ENCODE measurements at places on chromosomes 2 and 18.

GRCh38 chr18:22830511-22830910 lies 102.6 kb upstream of the RBBP8 start:
- DNase-seq: no peak

DNA sequence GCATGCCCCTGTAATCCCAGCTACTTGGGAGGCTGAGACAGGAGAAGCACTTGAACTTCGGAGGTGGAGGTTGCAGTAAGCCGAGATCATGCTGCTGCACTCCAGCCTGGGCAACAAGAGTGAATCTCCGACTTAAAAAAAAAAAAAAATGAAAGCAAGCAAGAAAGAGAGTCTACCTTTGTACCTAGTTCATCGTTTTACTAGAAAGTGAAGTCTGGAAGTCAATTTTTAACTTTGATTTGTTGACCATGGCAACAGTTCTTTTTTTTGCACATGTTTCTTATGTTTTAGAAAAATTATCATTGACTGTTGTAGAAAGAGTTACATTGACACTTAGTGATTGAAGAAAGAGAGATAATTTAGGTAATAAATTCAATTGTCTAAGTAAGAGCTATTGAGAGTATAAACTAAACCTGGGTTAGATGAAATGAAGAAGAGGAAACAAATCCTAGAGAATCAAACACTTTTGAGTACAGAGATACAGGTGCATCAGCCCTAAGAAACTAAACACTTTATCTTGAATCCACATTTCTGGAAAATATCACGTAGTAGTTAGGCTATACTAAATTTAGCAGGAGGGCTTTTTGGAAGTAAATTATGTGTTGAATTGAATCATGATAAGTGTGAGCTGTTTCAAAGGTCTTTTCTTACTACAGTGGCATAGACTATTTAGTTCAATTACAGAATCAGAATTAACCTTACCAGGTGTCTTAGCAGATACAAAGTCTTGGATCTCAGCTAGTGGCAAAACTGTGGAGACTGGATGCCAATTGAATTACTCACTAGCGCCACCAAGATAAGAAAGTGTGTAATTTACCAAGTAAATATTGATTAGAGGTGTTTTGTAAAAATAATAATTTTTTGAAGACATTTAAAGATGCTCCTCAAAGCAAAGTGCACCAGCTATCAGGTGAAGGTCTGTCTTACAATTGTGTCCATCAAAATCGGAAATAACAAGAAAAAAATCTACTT lies 303.4 kb upstream of the NRXN1 start:
- DNase-seq: no peak

DNA sequence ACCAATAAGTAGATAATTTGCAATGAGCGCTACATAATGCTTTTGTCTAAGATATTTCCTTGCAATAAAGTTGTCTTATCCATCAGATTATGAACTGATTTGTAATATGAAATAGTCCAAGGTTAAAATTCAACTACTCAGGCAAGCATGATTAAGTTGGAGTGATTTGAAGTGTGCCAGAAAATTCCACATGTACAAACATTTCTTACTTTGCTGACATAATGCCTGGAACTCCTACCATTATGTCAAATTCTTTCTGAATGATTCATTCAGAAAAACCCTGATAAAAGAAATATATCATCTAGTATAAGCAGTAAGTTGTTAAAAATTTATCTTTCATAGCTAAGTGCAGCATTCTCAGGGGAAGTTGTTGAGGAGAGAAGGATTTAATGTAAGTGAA lies 87.3 kb downstream of the CBLN2 start:
- no peak for DNase-seq

- DNase-seq: no peak
Observed at GRCh38 chr2:74414881-74415761, 6.3 kb downstream of the C2orf81 start.

GRCh38 chr2:216920143-216920876 lies 60.4 kb upstream of the TNP1 start:
- DNase-seq: no peak

- no peak for DNase-seq
Observed at GRCh38 chr2:85737481-85737880, 16.3 kb upstream of the ATOH8 start.

- no peak for DNase-seq
Observed at GRCh38 chr18:29184654-29185053, 1007.7 kb upstream of the CDH2 start.

GRCh38 chr2:28606986-28607441 lies 111.2 kb downstream of the PLB1 start:
- no peak for DNase-seq

GRCh38 chr2:127411653-127412369 lies 6.4 kb upstream of the PROC start:
- no peak for DNase-seq

GRCh38 chr2:57296795-57297517 lies 749.6 kb upstream of the VRK2 start:
- no peak for DNase-seq

- no peak for DNase-seq
Observed at GRCh38 chr2:36530983-36531354, 67.0 kb downstream of the FEZ2 start.

DNA sequence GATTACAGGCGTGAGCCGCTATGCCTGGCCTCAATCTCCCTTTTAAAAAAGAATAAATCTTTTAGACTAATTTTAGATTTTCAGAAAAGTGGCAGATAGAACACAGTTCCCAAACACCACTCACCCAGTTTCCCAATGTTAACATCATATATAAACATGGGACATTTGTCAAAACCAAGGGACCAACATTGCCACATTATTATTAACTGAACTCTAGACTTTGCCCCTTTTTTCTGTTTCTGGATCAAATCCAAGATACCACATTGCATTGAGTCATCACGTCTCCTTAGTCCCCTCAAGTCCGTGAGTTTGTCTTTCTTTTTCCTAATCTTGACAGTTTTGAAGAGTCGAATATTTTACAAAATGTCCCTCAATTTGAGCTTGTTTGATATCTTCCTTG lies 2.4 kb downstream of the C2orf42 start:
- DNase-seq: no peak

GRCh38 chr18:54296062-54296461 lies 26.7 kb downstream of the POLI start:
- no peak for DNase-seq

GRCh38 chr2:108325756-108326155 lies 37.1 kb downstream of the SULT1C2 start:
- no peak for DNase-seq

GRCh38 chr2:50343150-50343830 lies 688.6 kb downstream of the NRXN1 start:
- no peak for DNase-seq

GRCh38 chr2:96891591-96892333 lies 21.9 kb upstream of the SEMA4C start:
- DNase-seq: no peak

GRCh38 chr2:73339201-73339600 lies 45.9 kb upstream of the EGR4 start:
- no peak for DNase-seq

- DNase-seq: no peak
Observed at GRCh38 chr2:204487447-204488229, 57.6 kb upstream of the PARD3B start.

DNA sequence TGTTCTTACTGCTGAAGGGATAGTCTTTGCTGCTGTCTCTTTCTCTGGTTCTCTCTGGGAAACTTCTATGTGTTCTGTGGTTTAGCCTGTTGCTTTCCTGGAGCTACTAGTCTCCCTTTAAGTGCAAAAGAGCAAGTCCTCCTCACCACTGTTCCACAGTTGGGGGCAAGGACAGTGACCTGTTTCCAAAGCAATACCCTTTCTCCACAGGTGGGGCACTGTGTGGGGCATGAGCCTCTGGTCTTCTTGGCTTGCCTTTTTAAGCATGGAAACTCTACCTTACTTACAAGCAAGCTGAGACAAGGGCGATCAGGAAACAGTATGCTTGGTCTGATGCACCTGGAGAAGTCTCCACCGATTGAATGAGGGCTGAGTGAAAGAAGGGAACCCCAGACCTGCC lies 156.7 kb downstream of the CPS1 start:
- DNase-seq: no peak

DNA sequence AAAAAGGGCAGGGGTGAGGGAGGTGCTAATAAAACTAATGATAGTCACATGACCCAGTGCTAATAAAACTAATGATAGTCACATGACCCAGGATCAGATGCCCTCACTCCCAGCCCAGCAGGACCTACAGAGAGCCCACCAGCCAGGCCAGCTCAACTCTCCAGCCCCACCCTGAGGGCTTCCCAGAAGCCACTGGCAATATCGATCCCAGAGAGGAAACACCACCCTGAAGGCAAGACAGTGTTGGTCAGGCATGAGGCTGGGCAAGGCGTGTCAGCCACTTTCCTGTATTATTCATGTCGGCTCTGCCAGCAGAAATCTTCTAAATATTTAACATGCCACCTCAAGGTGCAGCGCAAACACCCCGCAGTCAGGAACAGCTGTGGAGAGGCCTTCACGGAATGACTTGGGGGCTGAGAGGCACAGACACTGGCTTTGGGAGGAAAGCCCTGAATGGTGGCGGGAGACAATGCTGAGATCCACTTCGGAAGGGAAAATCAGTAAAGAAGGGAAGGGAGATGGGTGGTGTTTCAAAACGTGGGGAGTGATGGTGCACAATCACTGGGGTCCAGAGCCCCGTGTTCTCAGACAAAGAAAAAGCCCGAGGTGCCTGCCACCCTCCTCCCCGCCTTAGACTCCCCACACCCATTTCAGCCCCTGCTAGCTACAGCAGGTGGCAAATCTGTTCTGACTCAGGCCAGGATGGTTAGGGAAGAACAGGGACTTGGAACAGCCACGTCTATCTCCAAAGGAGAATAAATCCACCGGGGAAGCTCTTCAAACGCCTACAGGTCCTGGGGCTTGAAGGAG lies 1.4 kb downstream of the REEP1 start:
- no peak for DNase-seq

GRCh38 chr2:203637471-203638167 lies 68.8 kb upstream of the CD28 start:
- DNase-seq: no peak

DNA sequence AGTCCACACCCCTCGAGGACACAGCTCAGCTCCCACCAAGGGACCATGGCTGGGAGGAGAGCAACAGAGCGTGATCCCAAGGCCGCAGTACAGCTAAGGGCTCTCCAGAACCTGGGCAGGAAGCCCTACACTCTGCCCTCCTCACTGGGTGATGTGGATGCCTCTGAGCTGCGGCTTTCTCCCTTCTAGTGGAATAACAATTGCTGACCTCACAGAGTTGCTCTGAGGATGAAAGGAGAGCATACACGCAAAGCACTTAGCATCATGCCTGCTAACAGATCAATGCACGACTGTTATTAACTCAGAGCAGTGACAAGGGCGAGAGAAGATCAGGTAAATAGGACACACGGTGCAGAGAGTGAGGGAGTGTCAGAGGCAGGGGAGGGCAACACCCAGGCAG lies 74.2 kb downstream of the ZFP36L2 start:
- no peak for DNase-seq

GRCh38 chr2:138030459-138030858 lies 66.2 kb downstream of the HNMT start:
- DNase-seq: peak; percentile 14

DNA sequence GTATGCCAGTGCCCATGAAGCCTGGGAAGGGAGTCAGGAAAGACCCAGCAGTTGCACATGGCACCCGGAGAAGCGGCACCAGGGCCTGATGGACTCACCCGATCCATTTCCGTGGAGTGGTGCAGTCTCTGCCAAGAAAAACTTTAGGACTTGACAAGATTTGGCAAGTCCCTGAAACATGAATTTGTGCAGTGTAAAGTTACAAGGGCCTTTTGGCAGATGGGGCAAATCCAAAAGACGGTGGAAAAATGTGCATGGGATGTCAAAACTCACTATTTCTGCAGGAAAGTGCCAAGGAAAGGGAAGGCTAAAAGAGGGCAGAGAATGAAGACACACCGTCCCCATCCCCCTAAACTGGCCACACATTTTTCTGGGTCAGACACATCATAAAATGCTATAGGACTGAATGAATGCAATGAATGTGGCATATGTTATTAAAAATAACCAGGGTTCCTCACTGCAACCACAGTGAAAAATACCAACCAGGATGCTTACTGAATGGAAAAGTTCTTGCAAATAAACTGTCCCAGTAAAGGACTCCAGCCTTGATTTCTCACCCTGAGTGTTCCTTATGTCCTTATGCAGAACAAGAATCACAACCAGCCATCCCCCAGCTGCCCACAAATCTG lies 173.5 kb upstream of the SIX2 start:
- DNase-seq: no peak

- DNase-seq: no peak
Observed at GRCh38 chr2:15701991-15702390, 110.3 kb downstream of the DDX1 start.

DNA sequence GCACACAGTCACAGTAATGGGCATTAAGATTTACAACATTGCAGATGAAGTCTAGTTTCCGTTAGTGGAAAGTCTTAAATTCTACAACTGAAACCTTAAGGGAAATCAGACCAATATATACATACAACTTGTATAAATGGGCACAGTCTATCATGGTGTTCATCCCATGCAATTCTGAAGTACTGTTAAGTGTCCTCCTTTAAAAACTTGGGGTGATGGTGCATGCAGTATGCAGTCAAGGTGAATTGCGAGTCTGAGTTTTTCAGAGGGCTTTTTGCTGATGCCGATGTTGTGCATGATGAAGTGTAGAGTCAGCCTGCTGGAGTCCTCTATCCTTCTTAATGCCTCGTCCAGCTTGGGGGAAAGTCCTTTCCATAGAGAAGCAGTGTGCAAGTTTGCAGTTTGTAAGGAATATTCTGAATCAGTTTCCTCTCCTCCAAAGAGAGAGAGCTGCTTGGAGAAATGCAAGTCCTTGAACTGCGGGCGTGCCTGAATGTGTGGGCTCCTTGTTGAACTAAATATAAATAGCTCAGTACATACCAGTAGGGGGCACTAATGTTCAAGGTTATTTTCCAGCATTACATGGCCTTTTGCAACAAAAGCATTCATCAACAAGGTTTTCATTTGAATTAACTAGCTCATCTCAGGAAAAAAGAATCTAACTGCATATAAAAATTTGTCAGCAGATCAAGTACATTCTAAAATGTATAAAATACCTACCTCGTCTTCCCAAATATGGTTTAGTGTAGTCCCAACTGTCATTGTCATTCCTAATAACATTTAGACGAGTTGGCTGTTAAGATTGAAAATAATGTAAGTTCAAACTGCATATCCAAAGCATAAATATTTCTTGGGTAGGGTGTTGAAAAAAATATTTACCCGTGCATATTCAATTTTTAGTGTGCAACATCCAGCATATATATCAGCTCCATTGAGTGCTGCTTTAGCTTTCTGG lies 21.3 kb downstream of the HNRNPLL start:
- DNase-seq: peak; percentile 85
